ENCODE measurements at places on chromosomes 16 and 17.

GRCh38 chr16:65950211-65950610 is 416.3 kb upstream of the CDH5 start:
- no peak for DNase-seq

DNA sequence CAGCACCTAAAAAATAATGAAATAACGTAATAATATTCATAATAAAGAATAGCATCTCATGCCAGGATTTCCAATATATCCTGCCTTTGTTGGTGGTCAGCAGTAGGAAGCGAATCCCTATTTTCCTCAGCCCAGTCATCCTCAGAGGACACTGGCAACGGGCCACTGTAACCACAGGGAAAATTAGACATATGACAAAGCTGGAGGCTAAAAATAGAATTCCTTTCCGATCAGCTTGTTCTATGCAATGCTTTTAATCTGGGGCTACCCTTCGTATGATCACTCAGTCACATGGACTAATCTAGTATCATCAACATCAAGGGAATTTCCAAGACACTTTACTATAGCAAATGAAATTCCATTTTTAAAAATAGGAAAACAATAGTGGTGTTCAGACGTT is 246.9 kb upstream of the KCNJ16 start:
- no peak for DNase-seq

- no peak for DNase-seq
Measured at GRCh38 chr17:15654886-15655561, 29.1 kb downstream of the TRIM16 start.

- DNase-seq: no peak
Measured at GRCh38 chr17:21379080-21379711, 3.0 kb downstream of the KCNJ12 start.

DNA sequence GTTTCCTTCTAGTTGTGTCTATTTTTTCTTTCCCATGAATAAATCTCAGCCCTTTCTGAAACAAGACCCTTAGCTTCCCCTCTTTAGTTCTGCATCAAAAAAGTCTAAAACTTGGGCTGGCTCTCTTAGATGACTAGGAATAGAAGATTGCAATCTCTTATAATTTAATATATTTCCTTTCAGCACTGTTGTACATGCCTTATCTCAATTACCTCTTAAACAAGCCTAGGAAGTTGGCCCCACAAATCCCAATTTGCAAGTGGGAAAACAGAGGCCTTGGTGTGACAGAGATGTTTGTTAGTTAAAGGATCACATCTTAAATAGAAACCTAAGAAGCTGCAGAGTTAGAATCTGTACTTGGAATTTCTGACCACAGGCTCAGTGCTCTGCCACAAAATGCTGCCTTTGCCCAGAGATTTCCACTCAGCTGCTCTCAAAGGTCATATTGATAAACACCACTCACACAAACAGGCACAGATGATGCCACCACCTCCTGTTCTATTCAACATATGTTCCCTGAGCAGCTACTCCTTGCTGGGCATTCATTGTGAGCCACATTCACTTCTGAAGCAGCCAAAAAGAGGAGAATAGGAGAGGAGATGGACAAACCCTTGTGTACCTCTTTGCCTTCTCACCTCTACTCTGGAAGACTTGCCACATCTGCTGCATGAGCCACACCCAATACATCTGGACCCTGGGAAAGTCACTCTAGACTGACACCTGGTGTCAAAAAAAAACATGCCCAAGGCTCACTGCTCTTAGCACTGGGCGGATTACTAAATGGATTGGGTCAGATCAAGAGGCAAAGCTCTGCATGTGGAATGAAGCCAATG is 5.5 kb downstream of the CCDC182 start:
- DNase-seq: no peak

DNA sequence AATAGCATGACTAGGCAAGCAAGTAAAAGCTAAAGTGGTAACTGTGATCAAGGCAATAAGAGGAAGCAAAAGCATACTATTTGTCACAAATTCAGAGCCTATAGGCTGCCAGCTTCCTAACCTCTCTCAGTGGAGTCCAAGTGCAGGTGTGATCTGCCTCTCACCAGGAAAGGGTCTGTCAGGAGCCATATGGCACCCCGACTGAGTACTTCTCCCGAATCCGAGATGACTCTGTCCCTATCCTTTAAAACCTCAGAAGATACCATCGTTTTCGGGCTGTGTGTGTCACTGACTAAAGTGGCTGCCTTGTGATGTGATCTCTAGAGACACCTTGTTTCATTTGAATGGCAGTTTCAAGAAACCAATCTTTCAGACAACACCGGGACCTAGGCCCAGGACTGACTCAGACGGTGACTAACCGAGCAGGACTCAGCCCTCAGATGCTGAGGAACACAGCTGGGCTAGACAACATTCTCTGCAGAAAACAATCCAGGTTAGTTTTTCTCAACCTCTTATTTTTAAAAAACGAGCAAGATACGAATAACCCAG is 63.6 kb downstream of the SMG6 start:
- DNase-seq: no peak

DNA sequence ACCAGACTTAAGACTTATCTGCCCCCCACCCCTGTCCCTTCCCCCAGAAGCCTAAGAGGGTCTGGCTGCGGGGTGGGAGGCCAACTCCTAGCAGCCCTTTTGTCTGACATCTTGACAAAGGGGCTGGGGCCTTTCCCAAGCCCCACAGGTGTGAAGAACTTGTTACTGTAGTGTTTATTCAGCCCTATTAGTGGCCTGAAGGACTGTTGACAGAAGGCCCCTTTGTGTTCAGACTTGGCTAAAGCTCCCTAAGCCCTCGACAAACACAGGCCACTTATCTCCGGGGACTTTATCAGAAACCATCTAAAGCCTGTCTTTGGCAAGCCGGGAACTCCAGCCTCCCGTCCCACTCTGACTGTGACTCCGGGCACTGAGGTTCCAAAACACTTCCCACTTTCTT is 129.8 kb downstream of the NTN1 start:
- no peak for DNase-seq

DNA sequence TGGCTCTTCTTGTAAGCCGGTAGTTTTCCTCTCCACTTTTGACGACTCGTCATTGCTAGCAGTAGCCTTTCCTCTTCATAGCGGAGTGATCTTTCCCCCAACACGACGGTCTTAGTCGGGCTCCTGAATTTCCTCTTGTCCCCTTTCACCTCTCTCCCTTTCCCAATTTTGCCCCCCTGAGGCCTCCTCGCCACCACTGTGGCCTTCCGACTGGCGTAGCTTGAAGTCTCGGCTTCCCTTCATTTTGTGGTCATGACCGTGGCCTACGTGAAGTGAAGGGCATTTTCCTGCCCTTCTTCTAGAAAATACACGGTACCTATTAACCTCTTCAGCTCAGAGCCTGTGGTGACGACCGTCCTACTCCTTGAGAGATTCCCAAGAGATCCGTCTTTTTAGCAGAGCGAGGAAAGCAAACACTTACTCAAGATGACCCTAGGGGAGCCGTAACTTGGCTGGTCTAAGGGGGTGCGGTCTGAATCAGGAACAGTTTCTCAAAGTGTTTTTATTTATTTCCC is 787 bp downstream of the PRKAR1A start:
- DNase-seq: peak; percentile 48
